ENCODE measurements at places on chromosomes 12 and 14.
A peak's percentile ranks its signal among the peaks of the same experiment; 100 is the strongest.

DNA sequence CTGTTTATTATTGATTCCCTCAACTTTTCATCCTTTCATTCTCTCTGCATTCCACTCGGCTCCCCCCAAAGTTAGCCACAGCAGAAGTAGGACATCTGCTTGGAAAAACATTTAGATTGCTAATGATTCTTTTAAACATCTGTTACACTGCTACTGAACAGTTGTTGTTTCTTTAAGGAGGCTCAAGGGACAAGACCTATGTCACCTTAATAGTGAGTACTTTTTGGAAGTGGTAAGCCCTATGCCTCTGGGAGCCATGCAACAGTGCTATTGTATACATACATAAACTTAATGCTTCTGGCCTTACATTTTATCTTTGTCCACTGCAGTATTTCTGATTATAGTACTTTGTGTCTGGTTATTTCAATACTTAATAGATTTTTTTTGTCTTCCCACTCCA lies 628.2 kb upstream of the FOXG1 start:
- no peak for DNase-seq

DNA sequence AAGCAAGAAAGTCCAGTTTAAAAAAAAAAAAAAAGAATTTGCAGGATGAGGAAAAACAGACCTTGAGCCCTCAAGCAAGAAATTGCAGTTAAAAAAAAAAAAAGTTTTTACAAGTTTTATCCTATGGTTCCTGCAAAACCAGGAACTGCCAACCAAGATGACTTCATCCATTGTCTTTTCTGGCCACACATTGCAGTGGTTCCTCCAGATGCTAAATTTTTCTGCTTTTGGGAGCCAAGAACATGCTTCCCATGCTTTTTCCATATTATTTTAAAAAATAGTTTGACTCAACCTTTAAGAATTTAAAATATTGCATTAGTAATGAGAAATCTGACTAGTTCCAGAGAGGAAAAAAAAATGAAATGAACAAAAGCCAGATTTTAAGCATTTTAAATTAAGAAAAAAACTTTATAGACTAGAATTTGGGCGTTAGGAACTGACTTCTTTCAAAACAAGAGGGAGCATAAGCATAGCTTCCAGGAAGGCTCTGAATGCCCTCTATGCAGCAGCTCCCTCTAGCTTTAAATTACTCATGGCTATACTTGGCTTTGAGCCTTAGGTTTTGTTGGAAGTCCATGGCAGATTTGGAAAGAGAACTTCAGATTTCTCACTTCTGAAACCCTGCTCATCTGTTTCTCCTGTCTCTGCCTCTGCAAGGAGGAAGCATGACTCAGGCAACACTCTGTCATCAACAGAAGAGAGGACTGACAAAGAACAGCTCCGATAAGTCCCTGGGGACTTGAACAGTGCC lies 124.5 kb downstream of the GPR65 start:
- DNase-seq, result no peak

GRCh38 chr14:61462566-61463193 lies 141.3 kb downstream of the PRKCH start:
- DNase-seq, result no peak

DNA sequence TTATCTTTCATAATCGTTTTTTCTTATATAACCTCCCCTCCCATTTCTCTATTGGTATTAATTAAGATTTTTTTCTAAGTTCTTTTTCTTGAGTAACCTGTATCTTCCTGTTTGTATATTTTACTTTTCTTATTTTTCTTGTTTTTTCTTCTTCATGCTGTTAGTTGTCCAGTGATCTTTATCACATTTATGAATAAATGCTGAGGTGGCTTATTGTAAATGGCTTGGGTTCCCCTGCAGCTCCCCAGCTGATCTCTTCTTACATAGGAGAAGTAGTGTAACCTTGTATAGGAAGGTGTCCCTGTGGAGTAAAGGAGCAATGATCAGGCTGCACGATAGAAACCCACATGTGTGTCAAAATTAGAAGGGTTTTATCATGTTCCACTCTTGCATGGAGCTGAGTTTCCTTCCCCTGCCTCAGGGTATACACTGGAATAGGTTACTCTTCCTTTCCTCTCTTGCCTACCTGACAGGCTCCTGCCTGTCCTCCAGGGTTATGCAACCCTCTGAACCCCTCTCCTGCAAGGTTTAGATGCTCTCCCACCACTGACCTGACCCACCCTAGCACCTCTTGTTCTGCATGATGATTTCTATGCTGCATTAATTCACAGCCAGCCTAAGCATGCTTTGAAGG lies 334.8 kb upstream of the RGS6 start:
- no peak for DNase-seq

GRCh38 chr14:77903221-77903620 lies 103.3 kb downstream of the ADCK1 start:
- no peak for DNase-seq

- DNase-seq, result no peak
These were observed 884.1 kb upstream of the MGAT4C start for GRCh38 chr12:87140262-87140661.

DNA sequence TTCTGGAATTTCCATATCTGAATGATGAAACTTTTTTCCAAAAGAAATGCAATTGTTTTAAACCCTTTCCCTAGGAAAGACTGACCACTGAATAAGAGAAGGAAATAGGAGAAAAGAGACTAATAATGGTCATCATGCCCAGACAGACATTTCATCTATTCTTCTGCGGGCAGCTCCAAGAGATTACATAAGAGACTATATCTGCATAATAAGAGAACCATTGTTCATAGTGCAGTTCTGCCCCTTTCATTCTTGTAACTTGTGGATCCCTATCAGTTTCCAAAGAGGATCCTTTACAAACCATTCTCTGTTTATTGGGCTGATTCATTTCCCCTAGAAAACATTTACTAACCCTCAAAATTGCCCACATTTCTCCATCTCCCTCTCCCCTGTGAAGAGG lies 197.8 kb downstream of the FSCB start:
- DNase-seq, result no peak

DNA sequence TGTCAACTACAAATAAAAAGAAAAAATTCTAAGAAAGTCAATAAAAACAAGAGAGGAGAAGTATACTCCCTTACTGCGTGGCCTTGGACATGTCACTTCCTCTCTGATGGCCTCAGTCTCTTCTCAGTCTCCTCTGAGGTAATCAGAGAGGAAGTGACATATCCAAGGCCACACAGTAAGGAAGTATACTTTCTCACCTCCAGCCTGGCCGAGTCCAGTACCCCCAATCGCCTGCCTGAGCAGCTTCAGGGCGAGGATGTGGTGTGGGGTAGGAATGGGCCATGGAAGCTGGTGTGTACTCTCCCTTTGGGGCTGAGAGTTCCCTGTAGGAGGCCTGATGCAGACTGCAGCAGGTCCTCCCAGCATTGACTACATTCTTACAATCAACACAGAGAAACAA lies 15.8 kb downstream of the VDR start:
- no peak for DNase-seq

- no peak for DNase-seq
These were observed 40.6 kb upstream of the GLIPR1 start for GRCh38 chr12:75439930-75440329.

GRCh38 chr14:101879529-101880336 lies 84.6 kb upstream of the DYNC1H1 start:
- no peak for DNase-seq

- DNase-seq, result no peak
These were observed 42.0 kb downstream of the SH2B3 start for GRCh38 chr12:111447571-111448265.

DNA sequence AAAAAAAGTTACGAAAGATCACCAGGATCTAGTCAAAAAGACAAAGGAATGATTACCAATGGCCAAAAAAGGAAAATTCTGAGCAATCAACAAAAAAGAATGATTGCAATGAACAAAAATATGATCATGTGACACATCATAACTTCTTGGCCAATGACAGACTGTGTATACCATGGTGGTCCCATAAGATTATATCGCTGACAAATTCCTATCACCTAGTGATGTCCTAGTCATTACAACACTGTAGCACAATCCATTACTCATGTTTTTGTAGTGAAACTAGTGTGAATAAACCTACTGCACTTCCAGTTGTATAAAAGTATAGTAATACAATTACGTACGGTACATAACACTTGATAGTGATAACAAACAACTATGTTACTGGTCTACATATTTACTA lies 12.3 kb downstream of the SEL1L start:
- DNase-seq, result no peak

- peak; percentile 18 for DNase-seq
These were observed 914 bp upstream of the PACS2 start for GRCh38 chr14:105313381-105314286.

DNA sequence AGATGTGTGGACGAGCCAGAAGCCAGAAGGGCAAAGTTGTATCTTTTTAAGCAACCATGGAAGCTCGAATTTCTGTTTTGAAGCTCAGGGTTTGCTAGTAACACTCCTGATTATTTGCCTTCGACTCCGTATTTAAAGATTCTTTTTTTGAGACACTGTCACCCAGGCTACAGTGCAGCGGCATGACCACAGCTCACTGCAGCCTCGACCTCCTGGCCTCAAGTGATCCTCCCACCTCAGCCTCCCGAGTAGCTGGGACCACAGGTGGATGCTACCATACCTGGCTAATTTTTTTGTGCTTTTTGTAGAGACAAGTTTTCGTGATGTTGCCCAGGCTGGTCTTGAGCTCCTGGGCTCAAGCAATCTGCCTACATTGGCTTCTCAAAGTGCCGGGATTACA lies 18.7 kb upstream of the OASL start:
- no peak for DNase-seq

GRCh38 chr12:47819896-47820630 lies at the start of gene HDAC7:
Gene HDAC7, minus strand, starts transcription at chr12:47819903. Its CDS starts 118 bp downstream, at chr12:47819785.
- DNase-seq, result peak; percentile 70

GRCh38 chr12:93886533-93887511 lies 209.6 kb downstream of the CRADD start:
- DNase-seq, result no peak

- no peak for DNase-seq
These were observed 282.3 kb downstream of the CACNA1C start for GRCh38 chr12:2335109-2335508.

- DNase-seq, result no peak
These were observed 1.3 kb downstream of the DDN start for GRCh38 chr12:48997719-48998496.

DNA sequence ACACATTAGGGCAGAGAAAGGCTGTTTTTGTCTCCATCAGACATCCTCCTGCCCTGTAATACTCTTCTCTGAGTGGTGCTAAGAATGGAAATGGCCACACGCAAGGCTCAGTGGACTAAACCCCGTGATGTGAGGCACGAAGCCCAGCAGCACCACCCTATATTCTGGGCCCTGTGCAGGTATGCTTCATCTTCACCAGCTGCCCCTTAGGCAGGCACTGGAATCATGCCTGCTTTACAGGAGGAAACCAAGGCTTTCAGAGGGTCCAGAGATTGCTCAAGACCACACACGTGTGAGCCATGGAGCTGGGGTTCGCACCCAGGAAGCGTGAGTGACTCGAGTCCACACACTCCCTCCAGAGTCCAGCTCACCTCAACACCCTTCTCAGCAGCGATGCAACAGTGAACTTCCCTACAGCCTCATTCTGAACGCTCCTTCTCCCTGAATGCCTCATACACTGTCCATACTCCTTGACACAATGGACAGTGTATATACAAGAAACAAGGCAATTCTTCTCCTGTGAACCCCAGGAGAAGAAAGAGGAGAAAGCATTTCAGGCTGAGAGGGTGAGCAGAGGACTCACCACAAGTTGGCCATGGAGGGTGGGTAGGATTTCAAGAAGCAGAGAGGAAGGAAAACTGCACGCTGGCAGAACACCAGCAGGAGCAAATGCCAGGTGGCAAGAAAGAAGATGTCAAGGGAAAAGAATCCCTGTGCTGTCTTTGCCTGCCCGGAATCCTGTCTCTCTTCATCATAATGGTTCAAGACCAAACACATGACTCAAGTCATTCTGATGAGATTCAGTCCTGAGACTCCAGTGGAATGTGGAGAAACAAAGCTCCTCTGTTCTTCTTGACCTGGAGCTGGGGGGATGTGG lies 39.1 kb downstream of the NT5DC3 start:
- DNase-seq, result no peak

DNA sequence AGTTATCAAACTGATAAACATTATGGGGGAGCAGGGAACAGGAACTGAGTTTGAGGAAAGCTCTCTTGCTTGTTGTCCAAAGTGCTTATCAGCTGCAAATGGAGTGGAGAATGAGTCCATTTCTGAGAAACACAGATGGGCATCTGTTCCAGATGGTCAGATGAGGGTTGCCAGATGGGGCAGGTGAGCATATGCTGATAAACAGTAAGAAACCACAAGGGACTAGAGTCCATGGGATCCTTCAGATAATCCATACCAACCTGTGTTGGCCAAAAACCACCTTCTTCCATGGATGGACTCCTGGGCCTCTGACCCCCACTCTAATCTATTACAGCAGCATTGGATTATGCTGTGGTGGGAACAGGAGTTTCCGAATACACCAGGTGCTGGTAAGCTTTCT lies 38.3 kb downstream of the GNS start:
- no peak for DNase-seq

- no peak for DNase-seq
These were observed 27.9 kb upstream of the DICER1 start for GRCh38 chr14:95185033-95185766.

DNA sequence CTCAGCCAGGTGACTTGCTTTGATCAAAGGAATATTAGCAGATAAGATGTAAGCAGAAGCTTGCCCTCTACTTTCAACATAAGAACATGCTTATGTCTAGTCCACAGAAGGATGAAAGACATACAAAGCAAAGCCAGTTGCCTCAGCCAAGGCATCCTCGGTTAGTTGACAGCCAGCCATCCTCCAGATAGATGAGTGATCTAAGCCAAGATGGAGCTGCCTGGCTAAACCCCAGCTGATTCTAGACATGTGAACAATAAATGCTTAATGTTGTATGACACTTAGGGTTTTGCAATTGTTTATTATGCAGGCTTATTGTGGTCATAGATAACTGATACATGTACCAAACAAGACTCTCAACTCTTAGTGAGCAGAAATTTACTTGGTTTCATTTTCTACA lies 157.6 kb upstream of the TMTC2 start:
- no peak for DNase-seq

- DNase-seq, result no peak
These were observed 3.8 kb upstream of the FAM186B start for GRCh38 chr12:49609059-49609874.

GRCh38 chr14:72907886-72908285 lies 14.0 kb upstream of the DPF3 start:
- DNase-seq, result no peak

GRCh38 chr12:12890543-12891079 lies 751 bp upstream of the GPRC5A start:
- DNase-seq, result peak; percentile 18

DNA sequence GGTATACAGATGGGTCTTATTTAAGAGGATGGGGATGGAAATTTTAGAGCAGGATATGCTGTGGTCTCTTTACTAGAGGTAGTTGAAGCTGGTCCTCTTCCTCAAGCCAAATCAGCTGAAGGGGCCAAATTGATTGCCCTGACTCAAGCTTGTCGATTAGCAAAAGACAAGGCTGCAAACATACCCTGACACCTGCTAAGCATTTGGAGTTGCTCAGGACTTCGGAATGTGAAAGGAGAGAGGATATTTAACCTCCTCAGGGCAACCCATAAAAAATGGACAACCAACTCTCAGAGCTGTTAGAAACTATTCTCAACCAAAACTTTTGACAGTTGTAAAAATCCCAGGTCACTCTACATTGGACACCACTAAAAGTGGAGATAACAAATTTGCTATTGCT lies 15.6 kb downstream of the PTGDR start:
- no peak for DNase-seq
